ENCODE measurements at places on chromosomes 5 and 9. TPM values are rescaled to one million over a fixed set of nuclear protein-coding genes. Genes with fewer than 3 reads are reported as not detected.

Gene CCDC69
- total RNA-seq = 7.0 TPM

Gene ARHGEF28
- 106 TPM for total RNA-seq

Gene PSMB7
- 269 TPM for total RNA-seq

Gene MEIKIN
- not detected for total RNA-seq

Gene WDR5
- 20.1 TPM for total RNA-seq

Gene ZNF454
- total RNA-seq = 1.2 TPM

Gene PRKACG
- not detected for total RNA-seq

Gene CDX1
- not detected for total RNA-seq

Gene FBLL1
- 0.47 TPM for total RNA-seq

Gene OMD
- 0.94 TPM for total RNA-seq

Gene PLAA
- 48.0 TPM for total RNA-seq

Gene IL3
- total RNA-seq = not detected

Gene NACC2
- 18.8 TPM for total RNA-seq

Gene ABLIM3
- total RNA-seq = 31.1 TPM

Gene INSYN2B
- 10.8 TPM for total RNA-seq

Gene C5orf52
- not detected for total RNA-seq

Gene TERT
- not detected for total RNA-seq

Gene APBA1
- total RNA-seq = 4.2 TPM

Gene CA9
- total RNA-seq = not detected

Gene ST8SIA4
- total RNA-seq = 8.0 TPM

Gene TUT7
- total RNA-seq = 37.5 TPM

Gene SLC4A9
- not detected for total RNA-seq

Gene C5orf34
- total RNA-seq = 3.1 TPM

Gene IL5
- total RNA-seq = not detected

Gene OBP2B
- total RNA-seq = not detected

Gene POU5F2
- total RNA-seq = 0.85 TPM

Gene PCDHB16
- 0.09 TPM for total RNA-seq

Gene SH3GL2
- not detected for total RNA-seq

Gene PTGDS
- 0.56 TPM for total RNA-seq

Gene SLC24A2
- total RNA-seq = not detected

Gene IL9
- not detected for total RNA-seq

Gene SHOC1
- total RNA-seq = under 0.01 TPM

Gene AFAP1L1
- total RNA-seq = 118 TPM

Gene CXCL14
- not detected for total RNA-seq

Gene SH3GLB2
- total RNA-seq = 23.4 TPM

Gene DRD1
- not detected for total RNA-seq

Gene ORM1
- total RNA-seq = not detected

Gene CLIC3
- 0.90 TPM for total RNA-seq

Gene PCDHB7
- total RNA-seq = 0.45 TPM

Gene PROB1
- total RNA-seq = 1.2 TPM

Gene EIF4E1B
- total RNA-seq = not detected

Gene ITGA2
- total RNA-seq = 67.9 TPM

Gene OSMR
- 9.7 TPM for total RNA-seq

Gene IFNB1
- total RNA-seq = not detected

Gene ORM2
- total RNA-seq = not detected

Gene VCAN
- total RNA-seq = 9.6 TPM

Gene EIF4EBP3
- 0.75 TPM for total RNA-seq

Gene FOXD4
- total RNA-seq = 0.09 TPM

Gene SGCD
- total RNA-seq = not detected

Gene DDX4
- not detected for total RNA-seq
